ENCODE measurements at places on chromosomes 1 and 21.

GRCh38 chr1:41790351-41790750 lies 128.4 kb downstream of the HIVEP3 start:
- DNase-seq, result no peak

DNA sequence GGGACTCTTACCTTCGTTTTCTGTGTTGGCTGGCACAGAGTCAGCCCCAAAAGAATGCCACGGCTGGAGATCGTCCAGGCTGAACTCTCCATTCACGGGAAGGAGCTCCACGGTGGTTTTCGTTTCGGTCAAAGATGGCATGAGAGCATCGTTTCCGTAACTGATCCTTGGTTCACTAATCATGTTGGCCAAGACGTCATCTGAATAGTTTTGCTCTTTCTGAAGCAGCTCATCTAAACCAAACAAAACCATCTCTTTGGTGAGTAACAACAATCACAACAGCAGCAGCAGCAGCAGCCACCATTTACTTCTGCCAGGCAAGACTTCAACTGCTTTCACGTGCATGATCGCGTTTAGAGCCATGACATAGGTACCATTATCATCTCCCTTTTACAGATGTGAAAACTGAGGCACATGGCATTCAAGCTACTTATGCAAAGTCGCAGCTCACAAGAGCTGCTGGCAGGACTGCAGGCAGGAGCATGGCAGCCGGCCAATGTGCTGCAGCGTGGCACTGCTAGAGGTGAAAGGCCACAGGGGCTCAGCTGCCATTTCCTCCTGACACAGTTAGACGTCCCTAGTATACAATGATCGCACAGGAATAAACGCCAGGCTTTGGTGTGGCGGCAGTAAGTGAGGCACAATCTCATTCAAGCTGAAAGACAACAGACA lies 177.1 kb downstream of the GABPA start:
- no peak for DNase-seq

DNA sequence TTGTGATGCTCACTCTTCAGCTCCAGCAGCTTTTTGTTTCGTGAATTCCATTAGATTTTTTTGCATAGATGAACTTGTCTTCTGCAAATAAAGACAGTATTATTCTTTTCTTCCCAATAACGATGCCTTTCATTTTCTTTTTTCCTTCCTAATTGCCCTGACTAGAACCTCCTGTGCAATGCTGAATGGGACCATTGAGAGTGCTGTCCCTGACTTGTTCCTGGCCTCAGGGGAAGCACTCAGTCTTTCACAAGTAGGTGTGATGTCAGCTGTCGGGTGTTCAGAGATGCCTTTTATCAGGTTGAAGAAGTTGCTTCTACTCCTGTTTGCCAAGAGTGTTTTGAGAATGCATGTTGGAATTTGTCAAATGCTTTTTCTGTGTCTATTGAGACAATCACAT lies 64.3 kb upstream of the ADARB1 start:
- DNase-seq, result no peak

DNA sequence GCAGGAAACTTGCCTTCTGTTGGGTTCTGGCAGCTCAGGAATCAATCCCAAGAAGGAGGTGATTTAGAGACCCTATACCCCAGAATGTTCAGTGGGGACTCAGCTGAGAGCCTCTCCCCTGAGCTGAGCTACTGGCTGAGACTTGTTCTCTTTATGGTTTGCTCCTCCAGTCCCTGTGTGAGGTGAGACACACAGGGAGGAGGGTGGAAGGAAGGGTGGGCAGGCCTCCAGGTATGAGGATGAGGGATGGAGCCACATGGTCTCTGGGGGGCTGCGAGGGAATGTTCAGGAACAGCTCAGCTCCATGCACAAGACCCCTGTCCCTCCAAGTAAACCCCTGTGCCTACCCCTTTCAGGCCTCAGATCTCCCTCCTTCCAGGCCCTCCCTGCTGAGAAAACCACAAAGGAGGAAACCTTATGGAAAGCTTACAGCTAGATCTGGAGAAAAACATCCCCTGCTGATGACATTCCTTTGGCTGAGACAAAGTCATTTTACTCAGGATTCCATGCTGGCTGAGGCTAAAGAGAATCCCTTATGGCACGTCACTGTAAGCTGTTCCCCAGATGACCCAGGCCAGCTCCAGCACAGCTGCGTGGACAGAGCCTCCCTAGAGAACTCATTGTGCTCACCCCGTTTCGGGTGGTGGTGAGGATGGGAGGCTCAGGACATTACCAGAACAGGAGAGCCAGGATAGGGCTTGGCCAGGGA lies 91.5 kb upstream of the IPO9 start:
- DNase-seq, result no peak

DNA sequence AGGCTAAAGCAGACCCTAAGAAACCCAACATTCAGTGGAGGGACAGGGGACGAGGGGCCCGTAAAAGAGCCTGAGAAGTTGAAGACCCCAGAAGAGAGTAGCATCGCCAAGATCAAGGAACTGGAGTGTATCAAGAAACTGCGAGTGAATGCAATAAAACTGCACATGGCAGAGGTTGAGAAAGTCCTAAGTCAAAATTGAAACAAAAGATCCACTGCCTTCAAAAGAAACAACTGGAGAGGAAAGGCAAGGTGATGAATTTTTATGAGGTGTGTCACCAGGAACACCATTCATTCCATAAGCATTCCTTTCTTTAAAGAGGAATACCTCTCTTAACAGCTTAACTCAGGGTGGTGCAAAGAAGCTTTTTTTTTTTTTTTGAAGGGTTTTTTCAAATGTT lies 38.3 kb upstream of the ADORA3 start:
- no peak for DNase-seq

- DNase-seq, result no peak
Measured at GRCh38 chr1:247210062-247210375, 38.2 kb upstream of the ZNF124 start.

DNA sequence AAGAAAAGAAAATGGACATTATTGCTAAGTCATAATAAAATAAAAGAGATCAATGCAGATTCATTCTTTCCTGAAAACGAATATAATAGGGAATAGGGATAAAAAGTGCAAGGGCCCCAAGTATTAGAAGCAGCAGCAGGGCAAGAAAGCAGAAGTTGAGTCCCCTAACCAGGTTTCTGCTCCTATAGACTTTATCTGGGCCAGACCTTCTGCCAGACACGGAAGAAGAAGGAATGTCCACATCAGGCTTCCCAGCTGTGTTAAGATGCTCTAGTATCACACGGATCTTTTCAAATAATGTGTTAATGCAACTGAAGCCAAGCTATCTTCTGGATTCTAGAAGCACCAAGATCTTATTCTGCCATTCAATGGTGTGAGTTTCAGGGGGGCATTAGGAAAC lies 26.9 kb downstream of the CD244 start:
- DNase-seq, result no peak

GRCh38 chr21:42525029-42525581 lies 11.5 kb downstream of the SLC37A1 start:
- DNase-seq, result no peak

DNA sequence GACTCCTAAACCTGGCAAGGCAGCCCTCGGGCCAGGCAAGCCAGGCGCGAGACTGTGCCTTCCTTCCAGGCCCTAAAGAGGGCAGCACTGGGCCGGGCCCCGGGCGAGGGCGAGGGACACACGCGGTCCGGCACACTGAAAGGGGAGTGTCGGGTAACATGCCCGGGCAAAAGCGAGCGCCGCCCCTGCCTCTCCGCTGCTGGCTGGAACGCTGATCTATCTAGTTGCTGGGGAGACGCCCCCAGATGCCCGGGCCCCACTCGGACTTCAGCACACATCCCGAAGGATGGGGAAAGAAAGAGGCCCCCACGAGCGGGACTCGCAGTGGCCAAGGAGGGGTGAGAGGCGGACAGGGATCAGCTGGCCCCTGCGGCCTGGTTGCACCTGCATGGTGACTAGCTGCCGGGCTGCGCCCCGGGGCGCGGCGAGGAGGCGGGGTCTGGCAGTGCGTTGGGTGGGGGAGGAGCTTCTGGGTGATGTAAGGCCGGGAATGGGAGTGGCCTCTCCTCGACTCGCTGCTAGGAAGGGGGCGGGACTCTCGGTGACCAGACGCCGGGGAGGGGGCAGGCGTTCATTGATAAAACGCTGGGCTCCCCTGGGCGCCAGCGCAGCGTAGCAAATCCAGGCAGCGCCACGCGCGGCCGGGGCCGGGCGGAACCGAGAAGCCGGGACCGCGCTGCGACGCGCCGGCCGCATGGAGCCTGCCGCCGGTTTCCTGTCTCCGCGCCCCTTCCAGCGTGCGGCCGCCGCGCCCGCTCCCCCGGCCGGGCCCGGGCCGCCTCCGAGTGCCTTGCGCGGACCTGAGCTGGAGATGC lies at the start of gene PLK3:
Gene PLK3 (plus strand): TSS at position 608 of the 815 bp plus-strand sequence. CDS start 87 bp downstream, at position 695.
- DNase-seq, result peak; percentile 98

GRCh38 chr1:205449750-205450443 lies 5.9 kb downstream of the BLACAT1 start:
- DNase-seq, result no peak

DNA sequence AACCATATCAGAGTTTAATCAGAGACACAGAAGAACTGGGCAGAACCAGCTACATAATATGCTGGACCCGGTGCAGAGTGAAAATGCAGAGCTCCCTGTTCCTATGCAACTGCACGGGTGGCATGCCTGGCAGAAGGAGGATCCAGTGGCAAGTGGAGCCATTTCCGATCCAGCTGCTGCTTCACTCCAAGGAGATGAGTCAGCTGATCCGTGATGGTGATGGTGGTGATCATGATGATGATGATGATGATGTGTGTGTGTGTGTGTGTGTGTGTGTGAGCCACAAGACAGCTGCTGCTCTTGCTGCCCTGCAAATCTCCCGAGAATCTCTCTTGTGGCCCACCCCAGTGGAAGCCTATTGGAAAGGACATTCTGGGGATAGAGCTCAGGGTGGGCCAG lies 133.0 kb downstream of the URB2 start:
- DNase-seq, result no peak

DNA sequence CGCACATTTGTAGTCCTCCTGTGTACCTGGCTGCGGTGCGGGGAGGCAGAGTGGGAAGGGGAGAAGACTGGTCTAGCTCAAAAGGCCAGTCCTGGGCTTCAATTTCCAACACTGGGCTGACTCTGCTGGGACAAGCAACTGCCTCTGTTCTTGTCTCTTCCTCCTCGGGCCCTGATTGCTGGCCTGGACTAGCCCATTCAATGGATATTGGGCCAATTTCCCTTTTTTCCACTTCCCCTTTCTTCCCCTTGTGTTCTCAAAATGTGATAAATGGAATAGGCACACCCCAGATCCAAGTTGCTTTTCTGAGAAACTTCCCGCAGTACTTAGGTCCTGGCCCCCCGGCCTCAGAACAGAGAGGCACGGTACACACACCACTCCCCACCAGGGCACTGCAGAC lies 48.2 kb downstream of the SPSB1 start:
- DNase-seq, result no peak

- DNase-seq, result no peak
Measured at GRCh38 chr1:19372602-19373001, 60.5 kb downstream of the SLC66A1 start.

DNA sequence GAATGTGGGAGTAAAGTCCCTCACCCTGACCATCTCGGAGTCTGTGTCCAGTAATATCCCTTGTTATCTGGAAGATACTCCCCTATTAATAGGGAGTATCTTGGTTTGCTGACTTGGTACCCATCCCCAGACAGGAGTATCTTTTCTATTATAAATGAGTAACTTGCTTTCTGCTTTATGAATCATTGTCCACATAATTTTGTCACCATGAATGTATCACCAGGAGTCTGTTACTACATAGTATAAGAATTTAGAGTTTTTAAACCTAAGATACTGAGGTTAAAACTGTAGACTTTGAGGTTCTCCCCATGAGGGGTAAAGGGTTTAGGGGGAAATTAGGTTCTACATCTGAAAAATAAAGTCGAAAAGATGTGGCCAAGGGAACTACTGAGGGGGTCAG lies 175.6 kb downstream of the FCRL5 start:
- DNase-seq, result no peak

DNA sequence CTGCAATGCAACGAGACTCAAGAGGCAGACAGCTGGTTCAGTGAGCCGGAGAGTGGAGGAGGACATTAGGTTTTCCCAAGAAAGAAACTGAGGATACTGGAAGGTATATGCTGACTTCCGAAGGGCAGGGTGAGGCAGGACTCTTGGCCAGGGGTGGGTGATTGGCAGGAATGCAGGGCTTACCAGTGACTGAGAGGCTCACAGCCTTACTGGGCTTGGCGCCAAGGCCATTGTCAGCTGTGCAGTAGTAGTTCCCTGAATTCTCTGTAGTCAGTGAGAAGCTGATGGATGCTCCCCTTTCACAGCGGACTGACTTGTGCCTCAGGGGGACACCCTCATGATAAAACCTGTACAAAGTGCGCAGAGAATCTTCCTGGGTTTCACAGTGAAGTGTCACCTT lies 9.6 kb downstream of the FCRL5 start:
- no peak for DNase-seq

GRCh38 chr21:42518215-42518614 lies 4.6 kb downstream of the SLC37A1 start:
- DNase-seq, result no peak

- no peak for DNase-seq
Measured at GRCh38 chr1:163106364-163106987, 37.3 kb downstream of the RGS4 start.

DNA sequence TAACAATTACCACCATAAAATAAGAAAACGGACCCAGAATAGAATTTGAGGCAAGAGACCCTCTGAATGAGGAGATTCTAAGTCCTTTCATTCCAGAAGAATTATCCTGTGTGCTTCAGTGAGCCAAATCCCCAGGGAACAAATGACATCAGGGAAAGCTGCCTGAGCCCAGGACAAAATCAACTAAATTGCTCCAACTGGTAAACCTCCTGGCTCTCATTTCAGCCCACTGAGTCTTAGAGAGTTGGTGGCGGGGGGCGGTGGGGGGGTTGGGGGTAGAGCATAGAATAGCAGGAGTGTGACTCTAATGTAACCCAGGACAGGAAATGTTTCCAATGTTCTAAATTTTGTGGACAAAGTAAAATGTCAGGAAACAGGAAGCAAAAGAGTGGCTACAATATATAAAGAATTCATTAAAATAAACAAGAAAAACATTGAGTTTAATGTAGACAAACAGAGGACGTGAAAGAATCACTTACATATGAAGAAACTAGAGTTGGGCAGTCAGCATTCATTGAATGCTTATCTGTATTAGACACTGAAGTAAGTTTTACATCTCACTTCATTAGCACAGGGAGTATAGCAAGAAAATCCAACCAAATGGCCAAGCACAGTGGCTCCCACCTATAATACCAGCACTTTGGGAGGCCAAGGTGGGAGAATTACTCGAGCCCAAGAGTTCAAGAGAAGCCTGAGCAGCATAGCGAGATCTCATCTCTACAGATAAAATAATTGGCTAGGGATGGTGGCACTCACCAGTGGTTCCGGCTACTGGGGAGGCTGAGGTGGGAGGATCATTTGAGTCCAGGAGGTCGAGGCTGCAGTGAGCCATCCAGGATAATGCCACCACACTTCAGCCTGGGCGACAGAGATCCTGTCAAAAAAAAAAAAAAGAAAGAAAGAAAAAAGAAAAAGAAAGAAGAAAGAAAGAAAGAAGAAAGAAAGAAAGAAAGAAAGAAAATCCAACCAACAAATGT lies 75.1 kb downstream of the DHRS3 start:
- no peak for DNase-seq

DNA sequence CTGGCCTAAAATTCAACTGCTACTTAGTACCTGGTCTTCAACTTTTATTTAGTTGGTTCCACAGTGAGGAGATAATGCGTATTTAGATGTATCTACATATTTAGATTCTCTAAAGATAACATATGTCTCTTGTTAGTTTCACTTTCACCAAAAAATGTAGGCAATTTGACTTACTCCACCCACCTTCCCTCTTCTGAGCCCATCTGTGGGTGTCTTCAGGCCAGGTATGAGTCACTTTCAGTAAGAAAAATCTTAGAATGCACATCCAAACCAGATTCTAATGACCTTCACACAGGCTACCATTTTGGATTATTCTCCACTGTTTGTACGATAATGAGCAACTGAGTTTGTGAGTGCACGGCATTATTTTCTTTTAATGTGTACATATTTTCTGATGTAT lies 501.7 kb downstream of the NEGR1 start:
- DNase-seq, result no peak
